Left hindlimb (tissue), 1 donor: ENCODE measurements at places on chromosomes 2 and 18.

DNA sequence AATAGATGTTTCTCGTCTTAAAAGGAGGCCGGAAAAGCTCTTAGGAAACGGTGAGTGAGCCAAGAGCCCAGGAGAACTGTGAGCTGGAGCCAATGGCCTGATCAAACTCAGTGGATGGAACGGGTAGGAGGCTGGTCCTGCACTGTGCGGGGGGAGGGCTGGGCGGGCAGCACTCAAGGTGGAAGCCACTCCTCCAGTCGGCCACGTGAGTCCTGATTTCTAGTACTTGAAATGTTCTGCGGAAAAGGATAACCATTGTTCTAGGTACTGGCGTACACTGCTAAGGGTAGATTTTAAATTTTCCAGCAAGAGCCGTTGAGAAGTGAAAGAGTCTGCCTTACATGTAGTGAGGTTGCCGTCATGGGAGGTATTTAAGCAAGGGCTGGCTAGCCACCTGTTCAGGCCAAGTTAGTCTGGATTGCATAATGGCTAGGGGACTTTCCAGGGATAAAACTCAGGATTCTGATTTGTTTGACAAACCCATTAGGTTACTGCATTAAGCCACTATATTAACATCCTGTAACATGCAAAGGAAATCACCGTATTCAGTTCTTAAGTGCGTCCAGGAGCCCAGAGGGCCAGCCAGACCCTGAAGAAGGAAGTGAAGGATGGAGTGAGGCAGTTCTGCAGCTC, 51.3 kb upstream of the ODC1 start:
- DNase-seq: no peak

DNA sequence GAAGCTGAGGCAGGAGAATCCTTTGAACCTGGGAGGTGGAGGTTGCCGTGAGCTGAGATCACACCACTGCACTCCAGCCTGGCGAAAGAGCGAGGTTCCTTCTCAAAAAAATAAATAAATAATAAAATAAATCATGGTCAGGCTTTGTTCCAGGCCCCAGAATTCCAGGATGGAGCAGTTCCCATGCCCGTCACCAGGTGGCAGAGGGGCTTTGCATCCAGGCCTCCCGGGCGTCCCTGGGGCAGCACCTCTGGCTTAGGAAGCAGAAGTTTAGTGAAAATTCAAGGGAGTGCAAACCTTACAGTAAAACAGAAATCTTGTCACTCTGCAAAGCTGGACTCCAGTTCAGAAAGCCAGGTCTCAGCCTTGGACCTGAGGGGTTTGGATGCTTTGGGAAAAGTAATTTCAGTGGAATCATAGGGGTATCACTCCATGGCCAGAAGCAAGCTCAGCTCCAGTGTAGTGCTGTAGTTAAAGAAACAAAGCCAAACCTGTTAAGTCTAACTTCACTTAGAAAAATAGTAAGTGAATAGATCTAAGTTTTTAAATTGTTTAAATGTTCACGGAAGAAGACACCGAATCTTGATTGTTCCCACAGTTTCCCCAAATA, 512.7 kb downstream of the CMPK2 start:
- DNase-seq: peak; percentile 65

GRCh38 chr2:120331903-120332302, 14.0 kb upstream of the INHBB start:
- DNase-seq: no peak

DNA sequence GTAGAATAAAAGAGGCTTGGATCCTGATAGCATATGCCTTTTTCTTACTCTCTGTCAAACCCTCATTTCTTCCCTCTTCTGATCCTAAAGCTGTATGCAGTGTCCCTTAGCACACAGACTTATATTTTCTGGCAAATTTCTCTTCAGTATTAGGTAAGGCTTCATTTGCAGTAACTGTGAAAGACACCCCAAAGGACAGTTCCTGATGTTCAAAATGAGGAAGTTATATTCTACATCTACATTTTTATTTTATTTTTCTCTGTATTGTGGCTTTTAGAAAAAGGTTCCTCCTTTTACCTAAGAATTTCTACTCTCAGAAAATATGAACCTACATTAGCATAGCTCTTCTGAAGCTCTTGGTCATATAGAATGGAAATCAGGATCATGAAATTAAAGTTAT, 261.7 kb downstream of the PDE11A start:
- DNase-seq: no peak

DNA sequence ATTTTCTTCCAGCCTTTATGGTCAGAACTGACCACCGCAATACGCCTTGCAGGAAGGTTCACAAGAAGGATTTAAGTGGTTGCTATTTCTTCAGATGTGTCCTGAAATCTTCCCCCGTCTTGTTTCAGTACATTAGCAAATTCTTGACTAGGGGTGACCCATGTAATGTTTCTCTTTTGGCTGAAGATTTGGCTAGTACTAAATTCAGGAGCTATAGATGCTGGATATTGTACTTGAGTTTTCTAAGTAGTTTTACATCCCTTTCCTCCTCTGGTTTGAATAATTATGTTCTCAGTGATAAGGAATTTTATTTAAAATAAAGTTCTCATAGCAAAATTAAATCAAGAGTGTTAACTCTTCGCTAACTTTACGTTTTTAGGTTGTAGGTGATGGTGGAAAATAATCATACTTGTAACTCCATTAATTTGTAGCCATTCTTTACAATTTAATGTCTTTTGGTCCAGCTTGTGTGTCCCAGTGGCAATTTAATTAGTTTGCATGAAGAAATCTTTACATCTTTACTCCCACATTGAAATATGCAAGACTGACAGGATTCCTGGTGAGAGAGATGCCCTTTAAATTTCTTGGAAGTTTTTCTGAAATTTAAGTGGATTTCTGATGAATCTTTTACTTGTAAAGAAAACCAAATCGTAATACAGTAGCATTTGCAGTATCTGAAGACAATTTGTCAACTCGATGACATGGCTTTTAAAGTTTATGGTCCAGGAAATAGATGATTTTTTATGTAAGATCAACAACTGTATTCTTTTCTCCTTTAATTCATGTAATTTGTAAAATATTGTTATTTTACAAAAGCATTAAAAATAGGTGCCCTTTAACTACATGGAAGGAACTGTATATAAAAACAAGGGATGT, 2.8 kb downstream of the PHLPP1 start:
- no peak for DNase-seq
